ENCODE measurements at places on chromosomes 5 and 9.

- DNase-seq, result no peak
These were observed 81.1 kb upstream of the NR3C1 start for GRCh38 chr5:143484601-143485000.

GRCh38 chr5:10351199-10351905, 2.1 kb upstream of the MARCHF6 start:
- no peak for DNase-seq

DNA sequence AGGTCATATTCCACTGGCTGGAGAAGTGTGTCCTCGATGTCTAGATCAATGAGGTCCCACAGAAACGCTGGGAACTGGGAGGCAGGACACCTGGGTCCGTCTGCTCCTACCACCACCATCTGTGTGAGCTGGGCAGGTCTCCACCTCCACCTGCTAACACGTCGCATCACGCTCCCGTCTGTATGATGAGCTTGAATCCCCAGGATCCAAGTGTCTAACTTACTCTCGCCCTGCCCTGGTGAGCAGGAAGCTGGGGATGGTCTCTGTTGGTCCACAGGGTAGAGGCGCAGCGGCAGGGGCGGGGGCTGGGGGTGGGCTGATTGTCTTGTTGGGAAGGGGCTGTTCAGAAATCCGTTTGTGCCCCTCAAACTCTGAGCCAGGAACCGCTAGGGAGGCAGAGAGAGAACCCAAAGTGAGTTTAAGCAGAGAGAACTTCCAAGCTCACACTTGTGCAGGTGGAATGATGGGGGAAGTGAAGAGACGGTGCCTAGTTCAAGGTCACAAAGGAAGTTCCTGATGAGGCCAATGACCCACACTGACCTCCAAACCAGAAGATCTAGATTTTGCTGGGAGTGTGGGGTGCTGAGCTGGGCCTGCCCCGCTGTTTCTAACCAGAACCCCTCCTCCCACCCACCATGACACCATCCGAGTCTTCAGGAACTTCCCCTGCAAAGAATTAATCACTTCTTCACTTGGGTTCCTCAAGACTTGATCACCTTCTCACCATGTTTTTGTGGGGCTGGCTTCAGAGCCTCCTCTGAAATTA, 21.1 kb downstream of the ORM2 start:
- no peak for DNase-seq

DNA sequence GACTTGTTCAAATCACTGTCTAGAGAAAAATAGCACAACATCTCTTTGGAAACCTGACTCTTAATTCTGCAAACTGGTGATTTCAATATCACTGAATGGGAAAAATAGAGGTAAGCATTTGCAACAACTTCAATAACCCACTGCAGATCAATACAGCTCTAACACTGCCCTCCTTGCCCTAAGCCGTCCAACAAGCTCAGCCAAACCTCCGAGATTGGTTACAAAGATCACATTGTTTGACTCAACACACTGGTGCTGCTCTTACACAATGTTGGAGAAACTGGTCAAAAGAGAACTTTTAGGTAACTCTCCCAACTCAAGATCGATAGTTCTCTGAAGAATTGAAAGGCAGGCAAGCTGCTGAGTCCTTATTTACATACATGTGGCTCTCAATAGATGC, 150.4 kb downstream of the SPOCK1 start:
- DNase-seq, result no peak

- DNase-seq, result no peak
These were observed 8.0 kb upstream of the TNFSF15 start for GRCh38 chr9:114813717-114814418.

GRCh38 chr9:8346296-8346695, 546.7 kb upstream of the DMAC1 start:
- no peak for DNase-seq

GRCh38 chr5:168282120-168282519, 9.3 kb upstream of the WWC1 start:
- no peak for DNase-seq

GRCh38 chr5:6837519-6838110, 124.4 kb downstream of the TENT4A start:
- peak; percentile 32 for DNase-seq

- no peak for DNase-seq
These were observed 109.8 kb upstream of the MVB12B start for GRCh38 chr9:126216826-126217225.

GRCh38 chr9:86676396-86676795, 270.9 kb downstream of the GAS1 start:
- DNase-seq, result no peak

DNA sequence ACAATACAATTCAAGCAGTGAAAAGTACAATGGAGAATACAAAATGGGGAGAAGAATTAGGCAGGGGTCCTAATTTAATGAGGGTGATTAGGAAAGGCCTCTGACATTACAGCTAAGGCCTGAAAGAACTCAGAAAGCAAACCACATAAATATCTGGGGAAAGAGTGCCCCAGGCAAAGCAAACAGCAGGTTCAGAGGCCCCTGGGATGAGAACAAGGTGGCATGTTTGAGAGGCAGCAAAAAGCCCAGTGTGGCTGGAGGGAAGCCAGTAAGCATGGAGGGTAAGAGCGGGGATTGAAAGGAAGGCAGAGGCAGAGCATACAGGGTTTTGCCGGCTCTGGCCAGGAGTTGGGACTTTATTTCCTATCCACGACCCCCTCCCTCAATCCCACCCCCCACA, 33.4 kb upstream of the VDAC1 start:
- no peak for DNase-seq

- no peak for DNase-seq
These were observed 20.4 kb upstream of the UBAP1 start for GRCh38 chr9:34158362-34158869.

- DNase-seq, result no peak
These were observed 178.0 kb downstream of the YIPF5 start for GRCh38 chr5:143992496-143992895.

DNA sequence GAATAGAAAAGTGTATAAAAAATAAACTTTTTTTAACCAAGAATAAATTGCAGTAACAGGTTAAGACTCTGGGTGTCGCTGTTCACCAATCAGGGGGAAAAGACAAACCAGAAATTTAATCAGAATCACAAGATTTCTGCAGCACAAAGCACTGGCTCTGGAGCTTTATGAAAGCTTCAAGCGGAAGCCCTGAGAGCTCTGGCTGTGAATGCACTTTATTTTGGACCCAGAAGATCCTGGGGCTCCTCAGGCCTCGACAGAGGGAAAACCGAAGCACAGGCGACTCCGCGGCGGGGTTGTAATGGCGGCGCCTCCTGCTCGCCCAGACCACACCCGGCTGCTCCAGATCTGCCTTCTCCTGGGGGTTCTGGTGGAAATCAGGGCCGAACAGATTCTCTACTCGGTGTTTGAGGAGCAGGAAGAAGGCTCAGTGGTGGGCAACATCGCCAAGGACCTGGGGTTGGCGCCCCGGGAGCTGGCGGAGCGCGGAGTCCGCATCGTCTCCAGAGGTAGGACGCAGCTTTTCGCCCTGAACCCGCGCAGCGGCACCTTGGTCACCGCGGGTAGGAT, at the start of gene PCDHGA4:
Gene PCDHGA4, plus strand, starts transcription at position 122 of the 570 bp plus-strand sequence. Its CDS starts 87 bp downstream, at position 209.
- DNase-seq, result no peak

DNA sequence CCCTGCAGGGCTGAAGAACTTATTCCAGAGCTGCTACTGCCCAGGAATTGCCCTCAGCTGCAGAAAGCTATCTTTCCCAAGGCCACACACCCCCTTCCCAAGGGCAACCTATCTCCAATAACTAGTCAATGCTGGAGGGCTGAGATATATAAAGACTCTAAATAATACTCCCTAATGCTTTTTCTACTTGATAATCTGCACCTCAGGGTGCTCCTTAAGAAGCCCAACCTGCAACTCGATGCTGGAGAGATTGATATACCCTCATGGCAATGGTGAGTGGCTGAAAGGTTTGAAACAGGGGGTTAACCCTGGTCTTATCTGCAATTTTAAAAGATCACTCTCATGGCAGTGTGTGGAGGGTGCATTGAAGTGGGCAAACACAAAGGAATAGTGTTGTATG, 142.7 kb upstream of the APC start:
- no peak for DNase-seq

DNA sequence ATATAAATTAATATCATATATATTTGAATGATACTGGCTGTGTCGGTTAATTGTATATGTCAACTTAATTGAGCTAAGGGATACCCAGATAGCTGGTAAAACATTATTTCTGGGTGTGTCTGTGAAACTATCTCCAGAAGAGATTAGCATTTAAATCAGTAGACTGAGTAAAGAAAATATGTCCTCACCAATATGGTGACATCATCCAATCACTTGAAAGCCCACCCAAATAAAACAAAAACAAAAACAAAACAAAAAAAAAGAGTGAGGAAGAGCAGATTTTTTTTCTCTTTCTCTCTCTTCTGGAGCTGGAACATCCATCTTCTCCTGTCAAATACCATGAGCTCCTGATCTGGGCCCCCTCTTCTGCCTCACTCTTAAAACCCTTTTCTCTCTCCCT, 15.7 kb upstream of the CCDC152 start:
- no peak for DNase-seq

GRCh38 chr5:73296772-73297171, 123.8 kb downstream of the TMEM174 start:
- no peak for DNase-seq

DNA sequence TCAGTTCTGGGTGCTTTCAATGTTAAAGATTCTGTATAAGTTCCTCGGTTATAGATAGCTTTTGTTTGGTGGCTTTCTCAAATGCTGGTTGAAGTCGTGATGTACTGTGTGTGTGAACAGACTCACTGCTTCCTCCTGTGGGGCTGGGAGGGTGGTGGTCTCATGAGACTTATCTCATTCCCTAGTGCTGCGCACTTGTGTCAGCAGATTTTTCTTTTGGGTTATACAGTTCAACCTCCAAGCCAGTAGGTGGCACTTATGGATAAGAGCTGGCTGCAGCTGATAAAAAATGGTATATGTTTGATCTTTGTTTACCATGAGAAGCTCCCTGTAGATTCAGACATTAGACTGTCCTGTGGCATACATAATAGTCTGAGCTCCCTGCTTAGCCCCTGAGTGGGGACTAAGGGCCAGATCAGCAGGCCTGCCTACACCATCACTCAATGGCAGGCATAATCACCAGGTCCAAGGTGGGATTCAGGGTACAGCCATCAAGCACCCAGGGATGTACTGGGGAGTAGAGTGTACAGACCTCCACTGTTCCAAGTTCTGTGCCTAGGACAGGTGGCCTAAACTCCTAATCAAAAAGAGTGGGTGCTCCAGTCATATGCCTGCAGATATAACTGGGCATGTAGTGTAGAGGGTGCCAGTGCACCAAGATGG, 174.2 kb downstream of the OXCT1 start:
- no peak for DNase-seq

DNA sequence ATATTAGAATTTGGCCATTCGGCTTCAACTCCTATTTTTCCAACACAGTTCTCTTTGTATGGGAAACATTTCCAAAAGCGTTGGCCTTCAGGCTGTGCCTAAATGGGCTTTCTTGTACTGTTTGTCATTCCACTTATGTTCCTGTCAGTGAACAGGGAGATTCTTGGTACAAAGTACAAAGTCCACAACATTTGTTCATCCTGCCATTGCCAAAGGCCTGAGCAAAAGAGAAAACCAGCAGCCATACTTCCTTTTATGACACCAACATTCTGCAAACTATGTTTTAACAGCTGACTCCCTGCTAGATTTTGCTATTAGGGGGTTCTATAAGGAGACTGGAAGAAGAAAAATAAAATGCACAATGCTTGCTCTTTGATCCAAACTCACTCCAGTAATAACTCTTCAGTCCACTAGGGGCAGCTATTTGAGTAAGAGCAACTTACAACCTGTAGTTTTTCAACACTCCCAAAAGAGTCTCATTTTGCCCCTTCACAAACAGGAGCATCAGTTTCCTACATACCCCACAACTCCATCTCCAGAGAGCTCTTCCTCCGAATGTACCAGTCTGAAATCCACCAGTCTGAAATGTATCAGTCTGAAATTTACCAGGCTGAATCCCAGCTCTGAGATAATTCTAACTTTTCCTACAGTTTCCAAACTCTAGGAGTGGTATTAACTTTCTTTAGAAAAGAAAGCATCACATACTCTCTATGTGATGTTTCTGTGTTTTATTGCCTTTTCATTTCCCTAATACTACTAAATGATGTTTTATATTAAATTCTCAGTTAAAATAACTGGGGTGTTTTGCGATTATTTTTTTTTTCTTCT, 693.8 kb downstream of the DNAH5 start:
- DNase-seq, result peak; percentile 32

DNA sequence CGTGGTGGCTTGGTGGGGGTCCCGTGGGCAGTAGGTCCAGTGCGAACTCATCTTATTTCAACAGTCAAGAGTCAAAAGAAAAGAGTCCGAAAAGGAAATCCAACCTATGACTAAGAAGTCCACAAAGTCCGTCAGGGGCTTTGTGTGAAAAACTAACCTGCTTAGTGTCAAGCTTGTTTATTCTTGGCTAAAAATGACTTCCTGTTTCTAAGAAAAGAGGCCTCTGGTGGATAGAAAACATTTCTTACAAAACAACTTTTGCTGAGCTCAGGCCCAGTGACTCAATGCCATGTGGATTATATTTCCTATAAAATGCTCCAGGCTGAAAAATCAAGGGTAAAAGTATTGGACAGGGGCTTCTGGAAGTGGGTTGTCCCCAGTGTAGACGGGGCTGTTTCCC, 105.9 kb downstream of the GADD45G start:
- no peak for DNase-seq

GRCh38 chr9:117247266-117247665, 167.6 kb downstream of the ASTN2 start:
- DNase-seq, result peak; percentile 66

DNA sequence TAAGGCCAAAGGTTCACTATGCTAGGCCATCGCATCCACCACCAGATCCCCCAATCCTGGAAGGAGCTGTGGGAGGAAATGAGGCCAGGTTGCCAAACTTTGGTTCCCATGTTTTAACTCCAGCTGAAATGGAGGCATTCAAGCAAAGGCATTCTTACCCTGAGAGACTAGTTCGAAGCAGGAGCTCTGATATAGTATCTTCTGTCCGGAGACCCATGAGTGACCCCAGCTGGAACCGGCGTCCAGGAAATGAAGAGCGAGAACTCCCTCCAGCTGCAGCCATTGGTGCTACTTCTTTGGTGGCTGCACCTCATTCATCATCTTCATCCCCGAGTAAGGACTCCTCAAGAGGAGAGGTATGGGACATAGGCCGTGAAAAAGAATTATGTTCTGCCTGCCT, 75.6 kb downstream of the GAPVD1 start:
- DNase-seq, result no peak

GRCh38 chr9:101022704-101023103, 5.8 kb upstream of the PLPPR1 start:
- no peak for DNase-seq
